Mononuclear cell (primary cell): ENCODE measurements at places on chromosomes 5 and 9. TPM values are rescaled to one million over a fixed set of nuclear protein-coding genes. Genes with fewer than 3 reads are reported as not detected.

Gene C9orf50
- not detected for total RNA-seq

Gene AIF1L
- 0.10 TPM for total RNA-seq

Gene STOM
- 82.3 TPM for total RNA-seq

Gene CNOT6
- 8.1 TPM for total RNA-seq

Gene MYORG
- total RNA-seq, result 0.10 TPM

Gene MAMDC4
- 0.52 TPM for total RNA-seq

Gene LHX3
- total RNA-seq, result not detected

Gene SH2D3C
- 12.6 TPM for total RNA-seq

Gene OTP
- not detected for total RNA-seq

Gene PRLR
- total RNA-seq, result 1.6 TPM

Gene CHSY3
- total RNA-seq, result 0.10 TPM

Gene TAS2R1
- not detected for total RNA-seq

Gene SLC31A2
- 38.8 TPM for total RNA-seq

Gene IFNB1
- 7.8 TPM for total RNA-seq

Gene KCNN2
- not detected for total RNA-seq

Gene DIPK1B
- total RNA-seq, result 2.7 TPM

Gene PCDHB5
- 0.10 TPM for total RNA-seq

Gene LHX2
- total RNA-seq, result not detected

Gene ADAMTS6
- 4.9 TPM for total RNA-seq

Gene FASTKD3
- 9.2 TPM for total RNA-seq

Gene GRM6
- total RNA-seq, result not detected

Gene HOMER1
- 9.7 TPM for total RNA-seq

Gene IL31RA
- 1.8 TPM for total RNA-seq

Gene BSPRY
- 0.42 TPM for total RNA-seq

Gene TLE1
- 27.2 TPM for total RNA-seq

Gene TRPM3
- not detected for total RNA-seq
